ENCODE measurements at places on chromosomes 1 and 21.

GRCh38 chr1:4411862-4412261, 242.5 kb upstream of the AJAP1 start:
- no peak for DNase-seq

DNA sequence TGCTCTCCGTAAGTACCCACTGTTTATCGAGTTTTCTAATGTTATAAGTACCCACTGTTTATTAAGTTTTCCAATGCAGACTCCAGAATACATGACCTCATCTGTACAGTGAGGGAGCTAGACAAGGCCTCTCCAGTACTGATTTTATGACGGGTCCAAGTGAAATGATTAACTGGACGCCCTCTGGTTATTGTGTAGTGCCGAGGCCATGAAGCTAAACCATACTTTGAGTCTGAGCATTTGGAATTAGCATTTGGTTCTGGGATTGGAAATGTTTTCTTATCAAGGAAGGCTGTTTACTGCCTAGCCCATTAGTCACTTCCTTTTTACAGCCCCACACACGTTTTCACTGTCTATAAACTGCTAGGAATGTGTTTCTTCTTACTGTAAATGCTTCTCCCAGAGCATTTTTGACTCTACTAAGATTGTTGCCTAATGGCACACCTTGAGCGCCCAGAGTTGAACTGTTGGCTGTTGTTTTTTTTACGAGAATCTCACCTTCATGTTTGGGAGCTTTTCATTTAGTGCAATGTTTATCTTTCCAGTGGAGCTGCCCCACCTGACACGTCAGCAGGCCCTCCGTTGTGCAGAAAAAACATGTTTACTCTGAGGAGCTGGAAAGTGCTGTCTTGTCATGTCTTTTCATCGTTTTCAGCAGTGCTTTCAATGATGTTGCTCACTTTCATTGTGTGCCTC, 26.9 kb downstream of the SPATA46 start:
- no peak for DNase-seq

GRCh38 chr1:32179443-32180185, at the start of gene TXLNA:
Gene TXLNA (plus strand): TSS chr1:32179675. CDS start chr1:32180346, 671 bp downstream.
- DNase-seq, result peak; percentile 86

DNA sequence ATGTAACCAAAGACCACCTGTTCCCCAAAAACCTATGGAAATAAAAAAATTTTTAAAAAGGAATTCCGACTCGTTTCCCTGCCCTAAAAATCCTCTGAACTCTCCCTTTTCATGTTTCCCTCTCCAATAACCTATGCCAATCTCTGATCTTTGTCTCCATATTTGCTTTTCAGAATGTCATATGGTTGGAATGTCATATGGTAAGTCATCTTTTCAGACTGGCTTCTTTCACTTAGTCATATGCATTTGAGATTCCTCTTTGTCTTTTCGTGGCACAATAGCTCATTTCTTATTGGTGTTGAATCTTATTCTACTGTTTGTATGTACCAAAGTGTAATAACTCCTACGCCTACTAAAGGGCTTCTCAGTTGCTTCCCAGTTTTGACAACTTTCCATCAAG, 117.5 kb downstream of the BACH1 start:
- DNase-seq, result no peak

- no peak for DNase-seq
Observed at GRCh38 chr1:162994921-162995320, 74.2 kb upstream of the RGS4 start.

All from activated CD8-positive, alpha-beta memory T cell treated with anti-CD3 and anti-CD28 coated beads for 48 hours (primary cell).